Retina (tissue), 1 donor: ENCODE measurements at places on chromosomes 13 and 19.
A peak's percentile ranks its signal among the peaks of the same experiment; 100 is the strongest.

- DNase-seq: no peak
Observed at GRCh38 chr19:19610376-19611202, 7.9 kb downstream of the PBX4 start.

GRCh38 chr13:23652909-23653726, 82.9 kb downstream of the TNFRSF19 start:
- no peak for DNase-seq

DNA sequence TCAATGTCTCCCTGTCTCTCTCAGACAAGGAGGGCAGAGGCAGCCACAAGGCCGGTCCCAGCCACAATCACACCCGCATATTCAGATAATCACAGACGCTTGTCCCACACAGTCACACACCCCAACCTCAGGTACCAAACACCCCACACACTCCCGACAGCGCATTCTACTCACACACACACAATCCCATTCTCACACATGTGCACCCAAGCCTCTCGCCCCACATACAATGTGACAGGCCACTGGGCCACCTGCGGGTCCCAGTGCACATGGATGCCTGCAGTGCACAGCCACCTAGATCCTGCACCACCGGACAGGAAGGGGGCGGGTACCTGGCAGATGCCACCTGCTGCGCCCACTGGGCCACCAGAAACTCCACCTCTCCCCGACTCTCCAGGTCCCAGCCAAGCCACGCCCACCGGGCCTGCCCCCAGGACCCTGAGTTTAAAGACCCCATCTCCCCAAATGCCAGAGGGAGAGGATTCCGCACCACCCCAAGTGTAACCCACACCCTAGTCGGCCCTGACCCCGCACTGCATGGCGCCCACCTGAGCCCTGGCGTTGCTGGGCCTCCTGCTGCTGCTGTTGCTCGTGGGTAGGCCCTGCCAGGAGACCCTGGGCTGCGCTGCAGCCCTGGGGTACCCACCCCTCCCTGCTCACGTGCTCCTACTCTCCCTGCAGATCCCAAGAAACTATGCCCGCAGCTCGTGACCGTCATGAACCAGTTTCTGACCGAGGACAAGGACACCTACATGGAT, 10.6 kb downstream of the SCGB2B2 start:
- no peak for DNase-seq

DNA sequence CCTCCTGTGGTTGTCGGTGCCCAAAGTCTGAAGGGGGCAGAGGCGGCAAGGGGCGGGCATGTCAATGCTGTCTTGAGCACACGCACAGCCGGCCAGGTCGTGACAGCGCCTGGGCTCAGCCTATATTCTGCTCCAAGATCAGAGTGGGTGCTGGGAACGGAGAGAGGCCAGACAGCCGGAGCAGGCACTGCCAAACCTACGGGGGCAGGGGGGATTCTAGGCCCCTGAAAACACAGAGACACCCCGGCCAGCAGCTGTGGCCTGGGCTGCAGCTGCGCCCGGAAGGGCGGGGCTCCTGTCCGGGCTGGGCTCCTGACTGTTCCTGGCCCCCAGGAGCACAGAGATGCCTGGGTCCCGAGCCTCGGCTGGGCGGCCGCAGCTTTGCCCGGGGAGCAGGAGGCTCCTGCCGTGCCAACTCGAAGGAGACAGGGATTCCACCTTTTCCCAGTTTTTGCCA, 2662.9 kb upstream of the PCDH20 start:
- DNase-seq: no peak

GRCh38 chr13:42525035-42525504, 48.9 kb upstream of the TNFSF11 start:
- no peak for DNase-seq

DNA sequence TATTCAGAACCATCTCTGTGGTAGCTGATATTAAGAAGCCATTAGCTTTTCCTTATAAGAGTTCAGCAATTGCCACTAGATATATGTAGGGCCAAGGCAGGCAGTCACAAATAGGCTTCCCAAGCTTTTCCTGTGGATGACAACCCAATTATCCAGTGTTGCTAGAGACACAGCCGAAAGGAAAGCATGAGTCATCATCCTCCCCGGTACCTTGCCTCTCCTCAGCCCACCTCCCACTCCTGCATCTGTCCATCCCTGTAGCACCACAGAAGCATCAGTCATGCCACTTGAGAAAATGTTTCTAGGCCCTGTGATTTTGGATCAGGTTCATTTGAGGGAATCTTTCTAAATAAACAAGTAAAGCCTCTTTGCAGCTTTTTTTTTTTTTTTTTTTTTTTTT, 204.3 kb downstream of the DNAJC15 start:
- no peak for DNase-seq

DNA sequence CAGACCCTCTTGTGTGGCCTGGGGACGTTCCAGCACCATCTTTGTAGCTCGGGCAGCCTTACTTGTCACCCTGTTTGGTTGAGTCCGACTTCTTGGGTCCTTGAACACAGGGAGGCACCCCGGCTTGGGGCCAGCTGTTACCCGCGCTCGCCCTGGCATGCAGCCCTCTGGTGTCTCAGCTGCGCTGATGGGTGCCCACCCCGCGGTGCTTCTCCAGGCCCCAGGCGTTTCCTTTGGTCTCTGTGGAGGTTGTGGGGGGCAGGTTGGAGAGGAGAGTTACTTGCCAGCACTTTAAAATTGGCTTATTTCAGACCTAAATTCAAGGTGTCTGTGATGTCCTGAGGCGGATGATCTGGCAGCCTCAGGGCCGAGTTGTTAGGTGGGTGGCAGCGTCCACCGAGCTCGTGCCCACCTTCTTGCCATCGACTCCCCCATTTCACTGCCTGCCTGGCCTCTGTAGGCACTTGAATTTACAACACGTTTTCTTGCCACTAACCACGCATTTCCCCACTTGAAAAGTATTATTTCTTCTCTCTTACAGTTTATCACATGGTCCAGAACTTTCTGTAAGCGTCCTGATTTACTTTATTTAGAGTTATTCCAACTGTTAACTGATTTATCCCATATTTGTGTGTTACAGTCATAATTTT, 16.9 kb downstream of the UBAC2 start:
- DNase-seq: no peak

- DNase-seq: no peak
Observed at GRCh38 chr13:30294004-30294403, 13.3 kb downstream of the KATNAL1 start.

GRCh38 chr13:108643646-108644353, 14.4 kb downstream of the MYO16 start:
- DNase-seq: no peak

DNA sequence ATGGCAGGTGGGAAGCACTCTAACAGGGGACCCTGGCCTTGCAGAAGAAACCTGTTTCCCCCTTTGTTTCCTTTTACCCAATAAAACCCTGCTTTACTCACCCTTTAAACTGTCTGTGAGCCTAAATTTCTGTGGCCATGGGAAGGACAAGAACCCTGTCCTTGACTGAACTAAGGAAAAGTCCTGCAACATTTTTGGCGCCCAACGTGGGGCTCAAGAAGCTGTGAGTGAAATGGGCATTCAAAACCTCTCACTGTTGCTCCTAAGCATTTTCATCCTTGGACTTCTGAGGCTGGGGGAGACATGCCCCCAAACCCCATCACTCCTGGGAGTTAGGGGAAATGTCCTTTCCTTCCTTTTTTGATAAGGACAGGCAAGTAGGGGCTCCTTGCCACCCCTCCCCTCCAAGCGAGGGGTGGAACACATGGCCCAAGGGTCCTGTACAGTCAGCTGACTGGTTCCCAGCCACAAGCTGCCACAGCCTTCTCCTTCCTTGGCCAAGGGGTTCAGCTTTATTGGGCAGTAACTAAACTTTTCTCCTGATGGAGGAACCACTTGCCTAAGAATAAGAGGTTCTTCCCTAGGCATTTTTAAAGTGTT, 381.6 kb downstream of the KLF5 start:
- DNase-seq: no peak

GRCh38 chr13:44068169-44068568, 188.5 kb downstream of the LACC1 start:
- no peak for DNase-seq

GRCh38 chr13:78201411-78201810, 282.8 kb upstream of the EDNRB start:
- no peak for DNase-seq

DNA sequence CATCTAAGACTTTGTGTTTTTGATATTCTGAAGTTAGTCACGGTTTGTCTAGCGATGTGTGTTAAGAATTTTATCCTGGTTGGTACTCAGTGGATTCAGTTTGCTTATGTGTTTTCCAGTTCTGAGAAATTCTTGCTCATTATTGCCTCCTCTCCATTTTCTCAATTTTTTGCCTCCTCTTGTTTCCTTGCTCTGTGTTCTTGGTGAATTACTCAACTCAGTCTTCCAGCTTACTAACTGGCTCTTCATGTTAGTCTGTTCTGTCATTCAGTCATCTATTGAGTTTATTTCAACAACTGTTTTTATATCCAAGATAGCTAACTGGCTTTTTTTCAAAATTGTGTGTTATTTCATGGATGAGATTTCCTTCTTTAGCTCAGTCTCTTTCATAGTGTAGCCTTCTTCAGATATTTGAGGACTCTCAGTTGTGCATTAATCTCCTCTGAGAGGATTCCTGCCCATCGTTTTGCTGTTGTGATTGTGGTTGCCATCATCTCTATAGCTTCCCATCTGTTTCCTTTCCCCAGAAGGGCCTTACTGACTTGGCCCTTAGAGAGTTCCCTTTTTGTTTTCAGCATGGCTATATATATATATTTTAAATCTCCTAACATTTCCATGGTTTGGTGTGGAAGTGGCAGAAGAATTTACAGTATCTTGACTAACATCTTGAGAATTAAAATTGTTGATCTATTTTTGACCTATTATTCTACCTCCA, 6.2 kb downstream of the SETDB2 start:
- DNase-seq: no peak

- DNase-seq: no peak
Observed at GRCh38 chr13:113918981-113919701, 54.7 kb downstream of the C13orf46 start.

- DNase-seq: no peak
Observed at GRCh38 chr19:54421169-54421516, 5.9 kb downstream of the TTYH1 start.

DNA sequence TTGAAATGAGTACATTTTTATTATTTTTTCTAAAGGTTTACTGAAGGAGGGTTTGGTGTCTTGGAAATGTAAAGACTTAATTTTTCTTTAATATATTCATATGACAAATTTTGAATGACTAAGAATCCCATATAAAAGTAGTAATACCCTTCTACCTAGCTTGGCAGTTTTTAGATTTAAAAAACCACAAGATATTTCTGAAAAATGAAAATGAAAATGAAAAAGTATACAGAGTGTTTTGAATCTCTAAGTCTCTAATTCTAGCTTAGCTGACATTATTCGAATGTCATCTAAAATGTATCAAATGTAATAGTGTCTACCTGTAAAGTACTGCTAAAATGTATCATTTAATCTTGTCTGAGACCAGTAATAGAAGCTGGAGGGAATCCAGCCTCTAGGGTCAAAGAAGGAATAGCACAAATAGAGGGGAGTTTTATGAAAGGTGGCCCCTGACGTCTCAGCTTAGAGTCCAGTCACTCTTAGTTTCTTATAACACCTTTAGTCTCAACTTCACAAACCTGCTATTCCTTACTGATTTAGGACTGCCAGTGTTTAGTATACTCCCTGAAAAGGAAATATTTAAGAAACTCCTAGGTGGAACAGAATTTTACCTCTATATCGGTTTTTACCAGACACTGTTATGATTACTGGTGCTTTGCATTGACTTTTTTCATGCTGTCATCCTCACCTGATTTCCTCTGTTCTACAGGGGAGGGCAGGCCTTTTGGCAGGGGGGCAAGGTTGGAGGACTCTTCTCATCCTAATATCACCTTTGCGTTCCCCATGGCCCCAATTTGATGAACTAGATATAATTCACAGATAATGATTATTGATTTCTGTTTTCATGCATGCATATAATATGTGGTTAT, 16.2 kb upstream of the MIR17HG start:
- no peak for DNase-seq

GRCh38 chr13:101624210-101624922, 171.9 kb downstream of the ITGBL1 start:
- peak; percentile 13 for DNase-seq

- DNase-seq: peak; percentile 36
Observed at GRCh38 chr19:41595258-41595889, 19.4 kb downstream of the CEACAM21 start.

GRCh38 chr13:33235564-33235963, 50.0 kb downstream of the STARD13 start:
- no peak for DNase-seq

DNA sequence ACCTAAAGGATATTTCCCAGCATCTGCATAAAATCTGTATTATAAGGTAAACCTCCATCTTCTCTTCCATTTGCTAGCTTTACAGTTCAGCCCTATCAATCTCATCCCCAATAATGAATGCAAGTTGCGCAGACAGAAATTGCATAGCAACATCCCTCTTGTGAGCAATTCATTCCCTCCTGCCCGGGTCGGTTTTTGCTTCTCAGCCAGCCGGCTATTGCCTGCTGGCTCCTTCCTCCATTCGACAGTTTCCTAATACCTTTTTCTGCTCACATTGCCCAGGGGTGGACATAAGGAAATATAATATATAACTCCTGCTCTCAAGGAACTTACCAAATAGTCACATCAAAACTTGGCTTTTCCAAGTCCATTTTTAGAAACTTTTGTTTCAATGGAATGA, 125.2 kb downstream of the FGF9 start:
- DNase-seq: no peak

- no peak for DNase-seq
Observed at GRCh38 chr19:49231804-49232203, 74.2 kb downstream of the TRPM4 start.

DNA sequence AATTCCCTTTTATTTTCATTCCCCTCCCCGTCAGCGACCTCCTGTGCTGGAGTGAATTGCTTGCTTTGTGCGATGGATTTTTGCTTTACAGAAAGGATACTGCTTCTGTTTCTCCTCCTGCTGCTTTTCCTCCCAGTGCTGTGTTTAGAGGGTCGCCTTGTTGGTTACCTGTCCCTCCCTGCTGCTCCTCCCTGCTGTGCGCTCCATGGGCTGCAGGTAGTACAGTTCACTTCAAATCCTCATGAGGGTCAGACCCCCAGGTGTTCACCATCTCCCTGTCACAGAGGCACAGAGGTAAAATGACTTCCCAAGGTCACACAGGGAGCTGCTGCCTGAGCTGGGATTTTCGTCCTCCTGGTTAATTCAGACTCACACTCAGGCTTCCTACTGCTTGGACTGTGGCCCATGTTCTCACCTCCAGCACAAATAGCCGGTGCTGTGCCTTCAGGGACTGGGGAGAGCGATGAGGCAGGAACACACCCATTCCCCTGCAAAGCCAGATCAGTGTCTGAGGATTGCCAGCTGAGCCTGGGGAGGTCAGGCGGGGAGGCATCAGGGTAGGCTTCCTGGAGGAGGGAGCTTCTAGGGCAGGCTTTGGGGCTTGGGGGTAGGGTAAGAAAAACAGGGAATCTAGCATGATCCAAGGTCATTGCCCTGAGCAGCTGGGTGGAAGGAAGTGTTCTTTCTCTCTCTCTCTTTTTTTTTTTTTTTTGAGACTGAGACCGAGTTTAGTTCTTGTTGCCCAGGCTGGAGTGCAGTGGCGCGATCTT, 14.4 kb downstream of the BICRA start:
- no peak for DNase-seq

GRCh38 chr13:23984546-23984945, 87.2 kb upstream of the C1QTNF9B start:
- DNase-seq: no peak

GRCh38 chr19:2286402-2287140, 4.6 kb upstream of the PEAK3 start:
- no peak for DNase-seq
